DMS79 (cell line): ENCODE measurements at places on chromosomes 16 and 17.

- no peak for DNase-seq
Observed at GRCh38 chr17:28189667-28190066, 129.3 kb upstream of the TMEM97 start.

GRCh38 chr17:38418693-38419507 is 9.4 kb upstream of the ARHGAP23 start:
- DNase-seq: no peak

- no peak for DNase-seq
Observed at GRCh38 chr16:19781226-19781625, 63.2 kb downstream of the IQCK start.

DNA sequence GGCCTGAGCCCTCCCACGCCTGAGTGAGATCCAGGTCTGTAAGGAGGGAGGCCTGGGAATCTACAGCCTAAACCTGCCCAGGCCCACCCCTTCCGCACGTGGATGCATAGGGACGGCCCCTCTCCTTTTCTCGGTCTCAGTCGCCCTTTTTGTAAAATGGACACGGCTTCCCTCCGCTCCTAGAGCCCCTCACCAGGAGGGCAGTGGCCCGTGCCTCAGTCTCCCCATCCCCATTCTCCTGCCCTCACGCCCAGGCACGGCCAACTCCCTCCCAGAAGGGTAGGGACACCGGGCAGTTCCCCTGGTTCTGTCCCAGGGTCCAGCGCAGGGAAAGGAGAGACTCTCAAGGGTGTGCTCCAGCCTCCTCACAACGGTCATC is 48.1 kb downstream of the WNT3 start:
- DNase-seq: no peak

DNA sequence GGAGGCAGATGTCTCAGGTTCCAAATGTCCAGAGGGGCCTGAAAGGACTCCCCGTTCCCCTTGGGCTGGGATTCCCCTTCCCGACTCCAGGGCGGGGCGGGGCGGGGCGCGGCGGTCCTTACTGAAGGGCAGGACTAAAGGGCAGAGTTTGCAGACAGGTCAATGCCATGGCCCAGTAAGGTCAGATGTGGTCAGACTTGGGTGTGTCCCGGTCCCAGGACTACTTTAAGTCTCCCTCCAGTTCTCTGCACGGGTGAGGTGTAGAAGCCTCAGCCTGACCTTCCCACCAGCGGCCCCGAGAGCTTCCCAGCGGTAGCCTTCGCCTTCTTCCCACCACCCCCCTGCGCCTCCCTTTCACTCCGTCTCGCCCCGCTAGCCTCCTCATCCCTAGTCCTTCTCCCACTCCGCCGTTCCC is 532 bp downstream of the KDM6B start:
- no peak for DNase-seq

GRCh38 chr16:78284957-78285434 is 185.5 kb downstream of the WWOX start:
- no peak for DNase-seq

DNA sequence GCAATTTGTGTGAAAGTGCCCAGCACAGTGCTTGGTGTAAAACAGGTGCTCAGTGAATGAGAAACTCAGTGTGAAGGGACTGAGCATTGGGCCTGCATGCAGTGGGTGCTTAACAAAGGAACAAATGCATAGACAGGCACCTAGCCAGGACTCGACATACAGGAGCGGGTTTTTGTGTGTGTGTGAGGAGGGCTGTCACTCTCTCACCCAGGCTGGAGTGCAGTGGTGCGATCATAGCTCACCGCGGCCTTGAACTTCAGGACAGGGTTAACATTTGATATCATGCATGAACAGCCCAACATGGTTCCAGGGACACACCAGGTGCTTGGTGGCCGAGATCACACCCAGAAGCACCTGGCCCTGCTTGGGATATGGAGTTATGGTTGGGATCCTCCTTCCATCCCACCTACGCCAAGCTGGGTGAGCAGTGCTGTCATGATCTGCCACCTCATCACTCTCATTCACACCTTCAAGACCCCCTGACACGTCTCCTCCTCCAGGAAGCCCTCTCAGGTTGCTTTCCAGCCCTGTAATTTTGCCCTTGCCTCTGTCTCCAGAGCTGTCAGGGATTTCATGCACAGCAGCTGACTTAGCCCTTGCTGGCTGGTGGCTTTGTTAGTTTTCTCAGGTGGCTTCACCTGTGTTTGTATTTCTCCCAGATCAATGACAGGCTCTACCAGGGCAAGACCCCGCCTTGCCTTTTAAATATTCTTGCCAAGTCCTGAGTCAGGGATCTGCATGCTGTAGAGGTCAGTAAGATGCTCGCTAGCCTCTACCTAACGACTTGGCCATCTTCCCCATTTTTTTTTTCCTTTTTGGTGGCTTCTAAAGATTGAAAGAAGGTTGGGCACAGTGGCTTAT is 66.4 kb downstream of the OR1D5 start:
- no peak for DNase-seq

DNA sequence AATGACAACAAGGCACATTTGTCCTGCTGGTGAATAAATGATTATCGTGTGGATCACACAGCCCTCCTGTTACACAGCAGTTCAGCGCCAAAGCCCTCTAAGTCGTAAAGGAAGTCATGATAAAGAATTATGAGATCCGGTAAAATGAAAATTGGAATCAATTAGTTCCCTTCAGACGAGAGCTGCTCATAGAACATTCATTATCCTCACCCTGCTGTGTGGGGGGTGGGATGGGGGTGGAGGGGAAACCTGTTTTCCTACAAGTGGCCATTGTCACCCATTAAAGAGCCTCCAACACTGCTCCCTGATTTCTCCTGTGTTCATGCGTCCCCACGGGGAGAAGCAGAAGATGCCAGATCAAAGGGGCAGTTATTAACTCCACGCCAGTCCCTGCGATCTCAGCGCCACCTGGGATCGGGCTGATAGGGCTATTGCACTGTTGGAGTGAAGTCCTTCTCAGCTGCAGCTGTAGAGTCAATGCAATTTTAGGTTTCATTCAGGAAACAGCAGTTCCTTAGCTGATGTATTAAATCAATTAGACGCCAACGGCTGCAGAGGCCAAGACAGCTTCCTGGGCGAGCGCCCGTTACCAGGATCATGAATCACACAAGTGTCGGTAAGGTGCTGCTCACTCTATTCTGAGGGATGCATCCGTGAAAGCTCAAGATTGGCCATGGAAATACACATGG is 19.2 kb upstream of the CACNG4 start:
- DNase-seq: no peak

DNA sequence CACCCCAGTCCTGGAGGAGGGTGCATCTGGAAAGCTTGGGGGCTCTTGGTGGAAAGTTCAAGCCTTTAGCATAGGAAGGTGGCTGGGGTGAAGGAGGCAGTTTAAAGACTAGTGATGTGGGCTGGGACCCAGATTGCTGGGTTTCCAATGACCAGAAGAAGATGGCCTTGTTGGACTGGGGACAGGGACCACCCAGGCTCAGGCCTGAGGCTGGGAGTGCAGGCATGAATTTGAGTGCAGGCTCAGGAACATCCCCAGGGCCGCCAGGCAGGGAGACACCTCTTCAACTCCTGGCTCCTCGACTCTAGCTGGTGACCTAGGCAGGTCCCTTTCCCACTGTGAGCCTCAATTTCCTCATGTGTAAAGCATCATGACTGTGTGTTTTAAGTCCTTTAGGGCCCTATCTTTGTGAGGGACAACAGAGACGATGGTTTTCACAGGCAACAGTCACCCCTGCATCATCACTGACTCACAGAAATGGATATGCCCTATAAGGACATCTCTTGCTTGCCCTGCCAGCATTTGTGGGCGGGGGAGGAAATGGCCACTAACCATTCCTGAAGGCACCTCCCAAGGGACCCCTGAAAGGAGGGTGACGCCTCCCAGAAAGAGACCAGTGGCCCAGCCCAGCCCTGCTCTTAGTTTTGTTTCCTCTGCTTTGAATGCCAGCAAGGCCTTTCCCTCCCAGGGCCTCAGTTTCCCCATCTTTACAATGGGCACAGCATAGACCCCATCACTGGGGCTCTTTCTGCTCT is 11.1 kb downstream of the NLRC5 start:
- no peak for DNase-seq

DNA sequence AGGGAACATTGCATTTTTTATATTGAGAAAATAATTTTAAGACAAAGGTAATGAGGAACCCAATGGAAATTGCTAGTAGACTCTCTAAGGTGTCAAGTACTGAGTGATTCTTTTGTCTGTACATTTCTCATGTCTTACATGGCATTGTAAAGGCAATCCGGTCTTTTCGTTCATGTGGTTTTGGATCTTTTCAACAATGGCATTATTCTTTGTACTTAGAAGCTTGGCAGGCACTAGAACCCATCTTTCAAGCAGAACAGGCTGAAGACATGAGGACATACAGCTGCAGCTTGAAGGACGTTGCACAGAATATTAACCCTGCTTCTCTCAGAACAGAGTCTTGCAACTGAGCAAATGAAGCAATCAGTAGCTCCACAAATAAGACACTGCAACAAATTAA is 231.5 kb upstream of the ZFHX3 start:
- no peak for DNase-seq

GRCh38 chr17:28112181-28112580 is 69.7 kb downstream of the NLK start:
- no peak for DNase-seq

DNA sequence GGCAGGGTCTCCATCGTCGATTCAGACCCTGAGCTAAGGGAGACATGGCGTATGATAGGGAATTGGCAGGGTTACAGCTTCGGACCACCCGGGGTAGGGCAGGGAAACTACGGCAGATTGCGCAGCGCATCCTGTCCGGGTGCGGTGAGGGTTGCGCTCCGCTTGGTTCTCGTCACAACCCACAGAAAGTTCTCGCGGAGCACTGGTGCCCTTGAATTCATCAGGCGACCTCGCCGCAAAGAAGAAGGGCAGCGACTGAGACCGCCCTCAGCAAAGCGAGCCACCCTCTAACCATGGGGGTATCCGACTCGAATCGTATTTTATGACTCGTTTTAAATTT is 1.2 kb downstream of the HS3ST3B1 start:
- DNase-seq: no peak
